Umbilical cord (tissue), 2 donors: ENCODE measurements at places on chromosomes 4 and X.

GRCh38 chr4:105149771-105150170 lies 3.1 kb downstream of the TET2 start:
- DNase-seq, result no peak

DNA sequence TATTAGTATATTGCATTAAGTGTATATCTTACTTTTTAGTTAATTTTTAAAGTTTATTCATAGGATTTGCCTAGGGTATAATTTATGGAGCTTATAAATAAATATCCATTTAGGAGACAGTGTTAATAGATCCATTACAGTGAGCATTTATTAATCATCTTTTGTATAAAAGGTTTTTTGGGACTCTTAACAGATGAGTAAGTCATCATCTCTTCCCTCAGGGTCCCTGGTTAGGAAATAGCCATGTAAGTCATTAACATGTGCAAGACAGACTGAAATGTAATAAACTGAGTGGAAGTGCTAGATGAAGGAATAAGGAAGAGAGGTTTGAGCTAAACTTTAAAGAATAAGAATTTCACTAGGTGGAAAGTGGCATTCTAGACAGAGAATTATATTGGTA lies 69.2 kb downstream of the PAQR3 start:
- no peak for DNase-seq

DNA sequence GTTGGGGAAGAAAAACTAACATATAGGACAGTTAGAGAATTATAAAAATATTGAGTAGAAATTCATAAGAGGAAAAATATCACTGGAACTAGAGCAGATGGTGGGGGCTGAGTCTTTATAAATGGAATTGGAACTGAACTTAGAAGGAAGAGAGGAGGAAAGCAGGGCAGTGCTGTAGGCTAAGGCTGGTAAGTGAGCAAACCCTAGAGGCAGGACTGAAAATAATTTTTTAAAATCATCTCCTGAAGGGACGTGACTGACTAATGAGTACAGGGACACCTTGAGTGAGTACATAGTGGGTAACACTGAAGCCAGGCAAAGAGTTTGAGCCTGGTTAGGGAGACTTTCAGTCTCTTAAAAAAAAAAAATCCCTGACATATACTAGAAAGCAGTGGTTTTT lies 63.3 kb downstream of the GALNT7 start:
- peak; percentile 36 for DNase-seq

DNA sequence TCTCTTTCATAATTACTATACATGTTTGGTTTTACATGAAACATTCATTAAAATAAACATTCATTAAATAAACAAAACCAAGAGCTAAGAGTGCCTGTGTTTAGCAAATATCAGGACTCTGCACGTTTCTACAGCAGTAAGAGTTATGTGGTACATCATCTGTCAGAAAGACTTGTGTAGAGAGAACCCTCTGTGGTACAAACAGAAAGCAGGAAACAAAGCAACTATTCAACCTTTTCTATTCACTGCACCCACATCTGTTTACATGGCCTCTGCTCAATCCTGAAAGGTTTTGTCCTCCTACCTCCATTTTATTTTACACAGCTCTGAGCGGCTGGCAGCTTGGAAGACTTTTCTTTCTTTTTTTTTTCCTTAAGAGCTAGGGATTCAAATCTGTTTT lies 90.7 kb upstream of the PCDH18 start:
- no peak for DNase-seq

DNA sequence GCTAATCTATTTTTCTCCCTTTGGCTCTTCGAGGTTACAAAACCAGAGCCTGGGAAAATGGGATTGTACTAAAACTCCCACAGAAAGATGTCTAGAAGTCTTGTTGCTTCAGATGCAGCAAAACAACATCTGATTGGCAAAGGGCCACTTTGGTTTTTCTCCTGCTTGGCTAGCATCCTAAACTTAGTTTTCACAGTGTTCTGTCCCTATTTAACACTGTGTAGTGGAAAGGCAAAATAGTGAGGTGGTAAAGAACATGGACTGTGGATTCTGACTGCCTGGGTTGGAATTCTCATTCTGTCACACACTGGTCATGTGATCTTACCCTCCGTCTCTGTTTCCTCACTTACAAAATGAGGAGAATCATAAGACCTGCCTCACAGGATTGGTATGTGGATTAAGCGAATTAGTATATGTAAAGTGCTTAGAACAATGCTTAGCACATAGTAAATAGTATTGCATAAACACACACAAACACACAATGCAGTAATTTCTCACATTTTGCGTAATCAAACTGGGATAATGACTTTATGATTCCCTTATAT lies 23.5 kb downstream of the TIGD2 start:
- peak; percentile 35 for DNase-seq
